ENCODE measurements at places on chromosomes 2 and 18. TPM values are rescaled to one million over a fixed set of nuclear protein-coding genes. Genes with fewer than 3 reads are reported as not detected.
A peak's percentile ranks its signal among the peaks of the same experiment; 100 is the strongest.

DNA sequence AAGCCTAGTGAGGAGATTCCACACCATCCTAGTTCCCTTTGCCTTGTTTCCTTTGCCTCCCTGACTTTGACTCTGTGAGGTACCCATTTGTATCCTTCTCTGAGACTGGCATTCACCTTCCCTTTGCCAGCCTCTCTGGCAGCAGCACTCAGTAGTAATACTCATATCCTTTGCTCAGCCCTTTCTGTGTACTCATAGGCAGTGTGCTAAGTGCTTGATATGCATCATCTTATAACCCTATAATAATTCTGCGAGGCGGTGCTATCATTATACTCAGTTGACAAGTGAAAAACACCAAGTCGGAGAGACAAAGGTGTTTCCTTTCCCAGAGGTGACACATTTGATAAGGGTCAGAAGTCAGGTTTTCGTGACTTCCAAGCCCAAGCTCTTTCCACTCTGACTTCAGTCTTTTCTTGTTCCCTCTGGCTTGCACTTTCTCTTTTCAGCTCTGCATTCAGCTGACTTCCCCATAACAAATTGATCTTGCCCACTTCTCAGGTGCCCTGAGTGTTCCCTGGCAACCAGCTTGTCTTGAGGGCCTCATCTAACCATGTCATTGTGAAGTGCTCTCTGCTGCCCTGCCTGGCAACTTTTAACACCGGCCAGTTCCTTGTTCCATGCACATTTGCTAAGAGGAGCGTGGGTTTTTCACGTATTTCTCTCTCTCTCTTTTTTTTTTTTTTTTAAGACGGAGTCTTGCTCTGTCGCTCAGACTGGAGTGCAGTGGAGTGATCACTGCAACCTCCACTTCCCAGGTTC is 94.5 kb upstream of the UPP2 start:
- peaks cover 4% of the 10 kb centered on the region for H3K4me1 ChIP-seq
- no peak overlapping the region for H3K4me3 ChIP-seq
- no peaks in the 10 kb centered on the region for H3K36me3 ChIP-seq
- no peak overlapping the region for H3K27ac ChIP-seq

- H3K27ac ChIP-seq = peak overlapping the region; percentile 84
- peaks cover 31% of the 10 kb centered on the region for H3K36me3 ChIP-seq
- peak; percentile 75 for DNase-seq
Measured at GRCh38 chr2:230319211-230319862, 7.7 kb upstream of the SP140L start.

DNA sequence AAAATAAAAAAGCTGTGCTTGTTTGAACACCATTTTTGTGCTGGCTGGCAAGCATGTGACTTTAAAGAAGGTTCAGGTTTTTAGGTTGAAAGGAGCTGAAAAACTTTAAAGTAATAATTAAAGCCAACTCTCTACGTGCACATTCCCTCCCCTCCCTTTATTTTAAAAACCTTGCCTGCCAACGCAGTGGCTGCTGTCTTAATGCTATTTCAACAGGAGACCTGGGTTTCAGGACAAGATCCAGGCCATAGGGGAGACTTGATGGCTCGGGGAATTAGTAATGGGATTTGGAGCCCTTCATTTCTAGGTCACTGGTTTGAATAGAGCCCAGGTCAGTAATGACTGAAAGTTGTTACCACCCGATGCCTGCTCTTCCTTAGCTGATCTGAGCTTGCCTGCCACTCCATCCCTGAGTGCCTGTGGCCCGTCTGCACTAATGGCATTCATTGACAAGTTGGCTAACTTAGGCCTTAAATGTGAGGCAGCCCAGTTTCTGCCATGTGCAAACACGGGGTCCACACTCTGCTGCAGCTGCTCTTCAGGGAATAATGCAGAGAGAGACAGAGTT is 1233.2 kb upstream of the ZEB2 start:
- no peak for DNase-seq
- no peak overlapping the region for H3K27ac ChIP-seq
- H3K4me3 ChIP-seq = no peak overlapping the region

DNA sequence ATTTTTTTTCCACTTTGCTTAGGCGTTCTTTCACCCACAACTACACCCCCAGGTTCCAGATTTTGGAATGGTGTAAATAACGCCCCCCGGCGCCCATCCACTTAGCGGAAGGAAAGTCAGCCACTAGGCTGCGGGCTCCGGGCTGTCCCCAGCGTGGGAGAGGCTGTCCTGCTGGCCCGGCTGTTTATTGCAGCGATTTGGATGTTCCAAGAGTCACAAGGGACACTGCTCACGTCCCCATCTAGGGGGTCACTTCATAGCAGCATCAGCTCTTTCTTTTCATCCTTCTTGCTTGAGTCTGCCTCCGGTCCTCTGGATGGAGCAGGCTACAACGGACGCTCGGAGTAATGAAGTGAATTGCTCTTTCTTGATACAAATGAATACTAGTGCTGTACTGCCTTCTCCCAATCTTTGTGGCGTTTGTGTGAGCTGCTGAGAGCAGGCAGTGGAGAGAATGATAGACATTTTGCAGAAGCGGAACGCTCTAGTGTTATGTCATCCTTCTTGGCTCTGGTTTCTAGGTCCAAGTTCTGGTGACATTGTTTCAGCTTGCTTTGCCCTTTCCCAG is 50.7 kb upstream of the PAIP2B start:
- peak; percentile 40 for DNase-seq
- H3K4me3 ChIP-seq = peak overlapping the region; percentile 75
- peaks cover 10% of the 10 kb centered on the region for H3K4me1 ChIP-seq
- peaks cover 3% of the 10 kb centered on the region for H3K36me3 ChIP-seq
- H3K27ac ChIP-seq = no peak overlapping the region

DNA sequence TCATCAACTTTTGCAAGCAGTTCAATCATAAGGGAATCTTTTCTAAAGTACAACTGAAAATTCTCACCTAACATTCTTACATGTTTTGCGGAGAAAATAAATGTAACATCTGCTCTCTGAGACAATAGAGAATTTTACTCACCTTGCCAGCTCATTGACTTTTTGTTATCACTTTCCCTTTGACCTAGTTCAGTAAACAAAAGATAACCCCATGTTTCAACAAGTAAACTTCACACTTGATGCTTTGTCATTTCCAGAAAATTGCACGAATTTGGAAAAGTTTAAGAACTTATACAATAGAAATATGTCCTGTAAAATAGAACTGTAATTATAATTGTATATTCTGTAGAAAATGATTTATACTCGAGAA is 1110.0 kb upstream of the ACVR2A start:
- H3K36me3 ChIP-seq = no peaks in the 10 kb centered on the region
- H3K4me3 ChIP-seq = no peak overlapping the region
- H3K27me3 ChIP-seq = no peaks in the 10 kb centered on the region
- no peak for DNase-seq

DNA sequence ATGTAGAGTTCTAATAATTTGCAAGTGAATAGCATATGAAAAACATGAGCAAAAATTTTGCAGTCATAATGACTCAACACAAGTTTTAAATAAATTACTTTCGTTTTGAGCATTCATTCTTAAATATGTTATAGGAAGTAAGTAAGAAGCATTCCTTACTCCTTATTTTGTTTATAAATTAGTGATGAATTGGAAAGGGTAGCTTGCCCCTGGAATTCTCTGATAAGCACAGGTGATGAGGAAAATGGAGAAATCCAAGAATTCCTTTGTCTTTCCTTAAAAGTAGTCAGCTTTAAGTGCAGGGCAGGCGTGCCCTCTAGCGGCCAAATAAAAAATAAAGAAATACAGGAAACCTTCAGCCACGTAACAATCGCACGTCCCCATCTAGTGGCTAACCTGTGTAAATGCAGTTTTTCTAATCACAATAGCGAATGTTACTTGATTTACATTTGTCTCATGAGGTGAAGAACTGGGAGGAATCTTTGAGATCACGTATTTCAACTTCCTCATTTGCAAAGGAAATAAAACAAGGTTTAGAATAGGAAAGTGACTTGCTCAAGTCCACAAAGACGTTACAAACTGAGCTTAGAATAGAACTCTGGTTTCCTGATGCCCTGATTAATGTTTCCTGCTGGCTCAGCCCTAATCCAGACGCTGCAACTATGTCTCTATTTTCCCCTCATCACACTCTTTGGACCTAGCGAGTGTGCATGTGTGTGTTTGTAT is 47.2 kb upstream of the ZNG1B start:
- peaks cover 7% of the 10 kb centered on the region for H3K27me3 ChIP-seq
- DNase-seq = peak; percentile 53
- H3K27ac ChIP-seq = peak overlapping the region; percentile 65
- peaks cover 10% of the 10 kb centered on the region for H3K4me1 ChIP-seq
- H3K4me3 ChIP-seq = peak overlapping the region; percentile 50

- H3K4me3 ChIP-seq = no peak overlapping the region
- H3K27me3 ChIP-seq = peaks cover 6% of the 10 kb centered on the region
- no peaks in the 10 kb centered on the region for H3K36me3 ChIP-seq
- no peak overlapping the region for H3K27ac ChIP-seq
Measured at GRCh38 chr2:72830273-72830672, 4.4 kb upstream of the EXOC6B start.

DNA sequence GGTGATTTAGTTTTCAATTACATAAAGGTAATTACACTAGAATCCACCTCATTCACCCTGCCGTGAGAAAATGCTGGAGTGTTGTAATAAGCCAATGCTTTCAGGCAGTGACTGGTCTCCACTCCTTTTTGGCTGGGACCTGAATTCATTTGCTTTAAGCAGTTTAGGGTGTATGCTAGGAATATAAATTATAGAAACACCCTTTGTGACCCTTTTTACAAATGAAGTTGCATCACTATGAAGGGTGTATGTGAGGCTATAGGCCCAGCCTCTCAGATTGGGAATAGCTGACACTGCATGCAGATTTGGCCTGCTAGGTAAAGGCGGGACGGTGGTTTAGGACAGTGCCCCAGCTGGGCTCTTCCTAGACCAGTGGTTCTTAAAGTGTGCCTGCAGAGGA is 50.8 kb upstream of the NFE2L2 start:
- no peak for DNase-seq
- no peak overlapping the region for H3K4me3 ChIP-seq
- H3K36me3 ChIP-seq = peaks cover 3% of the 10 kb centered on the region
- H3K4me1 ChIP-seq = peaks cover 6% of the 10 kb centered on the region
- H3K27ac ChIP-seq = no peak overlapping the region

- no peak overlapping the region for H3K4me3 ChIP-seq
- H3K27ac ChIP-seq = no peak overlapping the region
- H3K4me1 ChIP-seq = no peaks in the 10 kb centered on the region
- H3K36me3 ChIP-seq = no peaks in the 10 kb centered on the region
Measured at GRCh38 chr2:82027921-82028615, 1723.5 kb upstream of the LRRTM1 start.

GRCh38 chr2:232349546-232349945 is 29.0 kb upstream of the ALPP start:
- no peak overlapping the region for H3K27ac ChIP-seq
- H3K4me1 ChIP-seq = peaks cover 1% of the 10 kb centered on the region
- H3K36me3 ChIP-seq = no peaks in the 10 kb centered on the region
- peaks cover 29% of the 10 kb centered on the region for H3K27me3 ChIP-seq
- no peak for DNase-seq
- H3K4me3 ChIP-seq = no peak overlapping the region

SP140 gene
- total RNA-seq = 42.7 TPM

SERPINB11 gene
- not detected for total RNA-seq

MITD1 gene
- 56.8 TPM for total RNA-seq

CTAGE1 gene
- not detected for total RNA-seq
